ENCODE measurements at places on chromosomes 13 and 19. TPM values are rescaled to one million over a fixed set of nuclear protein-coding genes. Genes with fewer than 3 reads are reported as not detected.

DNA sequence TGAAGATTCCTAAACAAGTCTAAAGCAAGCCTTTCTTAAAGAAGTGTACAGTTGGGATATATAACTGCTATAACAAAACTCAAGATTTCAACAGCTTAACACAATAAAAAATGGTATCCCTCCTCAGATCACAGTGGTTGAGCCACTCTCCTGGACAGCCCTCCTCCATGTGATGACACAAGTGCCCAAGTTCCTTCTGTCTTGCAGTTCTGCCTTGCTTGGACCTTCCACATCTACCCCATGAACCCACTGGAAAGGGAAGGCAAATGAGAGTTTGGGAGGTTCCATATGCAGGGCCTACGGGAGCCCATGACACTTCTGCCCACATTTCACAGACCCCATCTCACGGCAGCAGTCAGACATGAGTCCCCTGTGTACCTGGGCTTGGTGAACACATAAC, 659.2 kb downstream of the UQCRFS1 start:
- DNase-seq: no peak

GRCh38 chr19:4889034-4889815, 13.5 kb downstream of the ARRDC5 start:
- no peak for DNase-seq

Gene PALM3
- total RNA-seq: 0.27 TPM

Gene DYRK1B
- 39.3 TPM for total RNA-seq

GRCh38 chr19:34851277-34851804, 75.4 kb upstream of the ZNF30 start:
- DNase-seq: no peak

Gene MISP
- not detected for total RNA-seq
